ENCODE measurements at places on chromosomes 7 and 10.

DNA sequence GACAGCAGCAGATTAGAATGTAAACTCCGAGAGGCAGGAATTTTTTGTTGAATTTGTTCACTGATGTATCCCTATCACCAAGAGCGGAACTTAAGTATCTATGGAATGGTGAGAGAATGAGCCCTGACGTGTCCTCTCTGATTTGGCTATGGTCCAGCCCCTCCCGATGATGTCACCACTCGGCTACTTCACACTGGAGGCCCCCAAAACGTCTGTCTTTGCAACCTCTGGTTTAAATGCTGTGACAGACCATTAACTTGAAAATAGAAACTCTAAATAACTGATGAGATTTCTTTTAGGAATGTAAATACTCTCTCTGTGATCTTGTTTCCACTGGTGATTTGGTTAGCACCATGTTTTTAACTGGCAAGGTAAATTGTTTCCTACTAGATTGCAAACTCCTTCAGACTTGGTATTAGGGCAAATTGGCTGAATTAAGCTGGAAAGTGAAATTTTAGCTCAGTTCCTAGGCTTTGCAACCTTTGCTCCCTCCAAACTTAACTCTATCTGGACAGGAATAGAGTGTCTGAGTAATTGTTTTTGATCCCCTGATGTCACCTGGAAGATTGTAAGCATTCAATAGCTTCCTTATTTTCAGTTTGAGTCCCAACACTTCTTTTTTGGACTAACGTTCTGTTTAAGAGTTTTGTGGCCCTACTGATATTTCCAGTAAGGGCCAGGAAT lies 19.1 kb downstream of the SLC16A12 start:
- DNase-seq = no peak

- DNase-seq = no peak
Observed at GRCh38 chr7:55539380-55539779, 32.9 kb downstream of the VOPP1 start.

DNA sequence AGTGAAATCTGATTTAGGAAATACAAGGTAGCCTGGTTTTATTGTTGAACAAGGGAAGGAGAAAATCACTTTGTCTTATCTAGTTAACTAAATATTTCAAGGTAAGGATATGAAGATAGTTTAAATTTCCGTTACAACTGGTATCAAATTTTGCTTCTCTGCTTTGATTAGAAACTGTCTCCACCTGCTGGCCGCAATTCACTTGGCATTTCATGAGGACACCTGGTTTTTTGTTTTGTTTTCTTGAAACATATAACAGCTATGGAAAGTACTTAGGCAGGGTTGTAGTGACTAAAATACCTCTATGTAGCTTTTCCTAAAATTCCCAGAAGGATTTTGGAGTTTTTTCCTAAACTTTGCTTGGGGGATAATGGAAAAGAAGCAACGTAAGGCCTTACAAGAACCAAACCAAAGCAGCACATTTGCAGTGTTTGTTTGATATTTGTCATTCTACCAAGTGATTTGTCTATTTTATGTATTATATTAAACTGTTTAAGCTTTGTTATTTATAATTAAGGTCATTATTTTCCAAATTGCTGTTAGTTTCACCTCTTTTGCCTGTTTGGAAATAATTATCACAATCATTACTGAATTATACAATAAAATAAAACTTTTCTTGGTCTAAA lies 73.6 kb downstream of the AHCYL2 start:
- DNase-seq = peak; percentile 9

GRCh38 chr10:42932735-42933447 lies 144.0 kb upstream of the RET start:
- DNase-seq = peak; percentile 30

- DNase-seq = no peak
Observed at GRCh38 chr10:25405871-25406270, 231.1 kb downstream of the GPR158 start.

- no peak for DNase-seq
Observed at GRCh38 chr10:11586170-11586569, 25.3 kb downstream of the USP6NL start.

GRCh38 chr7:123193235-123193634 lies 6.5 kb downstream of the SLC13A1 start:
- no peak for DNase-seq

DNA sequence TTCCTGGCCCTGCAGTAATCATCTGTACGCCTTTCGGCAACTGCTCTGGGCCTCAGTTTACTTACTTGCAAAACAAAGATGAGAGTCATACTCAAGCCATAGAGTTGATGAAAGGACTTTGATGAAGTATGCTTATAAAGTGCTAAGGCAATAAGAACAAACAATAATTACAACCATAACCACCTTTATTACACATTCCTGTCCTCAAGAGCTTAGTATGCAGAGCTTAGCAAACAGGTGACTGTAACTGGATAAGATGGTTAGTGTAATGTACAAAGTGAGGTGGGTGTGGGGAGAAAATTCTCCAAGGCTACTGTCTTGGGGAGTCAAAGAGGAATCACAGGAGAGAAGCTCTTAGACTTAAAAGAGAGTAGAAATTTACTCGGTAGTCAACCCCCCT lies 117.0 kb upstream of the AFAP1L2 start:
- no peak for DNase-seq

DNA sequence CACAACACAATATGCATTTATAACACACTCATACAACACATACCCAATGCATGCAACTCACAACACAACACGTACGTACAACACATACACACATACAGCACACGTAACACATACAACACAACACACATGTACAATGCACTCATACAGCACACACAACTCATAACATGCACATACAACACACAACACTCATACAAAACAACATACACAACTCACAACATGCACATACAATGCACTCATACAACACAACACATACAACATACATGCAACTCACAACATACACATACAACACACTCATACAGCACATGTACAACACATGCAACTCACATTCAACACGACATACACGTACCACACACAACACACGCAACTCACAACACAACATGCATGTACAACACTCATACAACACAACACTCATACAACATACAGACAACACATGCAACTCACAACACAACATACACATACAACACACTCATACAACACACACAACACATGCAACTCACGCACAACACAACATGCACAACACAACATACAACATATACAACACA lies 21.8 kb downstream of the DIP2C start:
- no peak for DNase-seq

DNA sequence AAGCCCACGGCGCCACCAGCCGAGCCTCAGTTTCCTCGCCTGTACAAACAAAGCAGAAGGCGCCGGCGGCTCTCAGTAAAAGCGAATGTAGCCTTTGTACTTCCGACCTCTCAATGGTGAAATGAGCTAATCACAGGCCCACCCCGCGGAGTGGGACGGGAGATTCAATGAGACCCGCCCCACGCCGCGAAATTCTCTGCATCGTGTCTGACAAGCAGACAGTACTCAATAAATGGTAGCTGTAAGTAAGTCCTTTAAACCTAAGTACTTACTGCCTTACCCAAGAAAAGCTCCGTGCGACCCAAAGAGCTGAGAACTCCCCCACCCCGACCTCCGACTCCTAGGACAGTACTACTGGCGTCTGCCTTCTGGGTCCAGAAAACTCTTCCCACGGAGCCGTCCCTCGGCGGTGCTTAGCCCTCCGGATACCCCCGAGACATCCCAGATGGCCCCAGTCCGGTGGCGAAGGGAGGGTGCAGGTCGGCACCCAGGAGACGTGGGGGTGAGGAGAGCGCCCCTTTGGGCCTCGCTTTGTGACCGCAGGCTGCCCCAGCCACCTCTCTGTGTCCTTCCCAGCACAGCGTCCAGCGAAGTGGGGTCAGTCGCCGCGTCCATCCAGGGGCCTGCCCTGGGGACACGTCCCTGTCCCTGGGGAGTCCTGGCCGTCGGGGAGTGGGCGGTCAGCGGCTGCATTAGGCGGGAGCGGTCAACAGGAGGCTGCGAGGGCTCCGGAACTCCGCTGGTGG lies 972 bp upstream of the CXCL12 start:
- no peak for DNase-seq

GRCh38 chr10:86486856-86487255 lies 34.7 kb downstream of the WAPL start:
- DNase-seq = no peak

GRCh38 chr10:76242956-76243355 lies 811.5 kb downstream of the LRMDA start:
- no peak for DNase-seq

GRCh38 chr10:35127289-35127891 lies 744 bp downstream of the CREM start:
- peak; percentile 38 for DNase-seq

DNA sequence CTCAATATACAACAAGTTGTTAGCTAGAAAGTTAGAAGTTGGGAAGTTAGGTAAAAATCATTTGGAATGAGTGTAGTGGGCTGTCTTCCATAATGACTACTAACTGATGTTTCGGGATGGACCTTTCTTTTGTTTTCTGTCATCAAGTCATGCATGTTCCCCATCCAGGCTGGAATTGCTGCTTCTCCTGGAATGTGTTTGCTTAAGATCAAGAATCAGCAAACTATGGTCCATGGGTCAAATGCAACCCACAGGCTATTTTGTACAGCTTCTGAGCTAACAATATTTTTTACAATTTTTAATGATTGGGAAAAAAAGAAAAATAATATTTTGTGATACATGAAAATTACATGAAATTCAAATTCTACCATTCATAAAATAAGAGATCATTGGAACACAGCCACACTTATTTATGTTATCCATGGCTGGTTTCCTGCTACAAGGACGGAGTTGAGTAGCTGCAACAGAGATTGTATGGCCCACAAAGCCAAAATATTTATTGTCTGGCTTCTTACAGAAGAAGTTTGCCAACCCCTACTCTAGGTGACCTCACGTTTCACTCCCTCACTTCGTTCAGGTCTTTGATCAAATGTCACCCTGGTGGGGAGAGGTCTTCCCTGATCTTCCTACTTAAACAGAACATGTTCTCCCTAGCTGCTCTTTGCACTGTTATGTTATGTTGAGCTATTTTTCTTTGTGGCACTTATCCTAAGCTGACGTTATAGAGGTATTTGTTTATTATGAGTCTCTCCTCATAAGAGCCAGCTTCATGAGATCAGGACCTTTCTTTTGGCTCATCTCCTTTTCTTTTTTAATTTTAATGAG lies 127.1 kb downstream of the RALA start:
- DNase-seq = no peak

GRCh38 chr7:97639036-97639435 lies 92.8 kb upstream of the TAC1 start:
- no peak for DNase-seq

DNA sequence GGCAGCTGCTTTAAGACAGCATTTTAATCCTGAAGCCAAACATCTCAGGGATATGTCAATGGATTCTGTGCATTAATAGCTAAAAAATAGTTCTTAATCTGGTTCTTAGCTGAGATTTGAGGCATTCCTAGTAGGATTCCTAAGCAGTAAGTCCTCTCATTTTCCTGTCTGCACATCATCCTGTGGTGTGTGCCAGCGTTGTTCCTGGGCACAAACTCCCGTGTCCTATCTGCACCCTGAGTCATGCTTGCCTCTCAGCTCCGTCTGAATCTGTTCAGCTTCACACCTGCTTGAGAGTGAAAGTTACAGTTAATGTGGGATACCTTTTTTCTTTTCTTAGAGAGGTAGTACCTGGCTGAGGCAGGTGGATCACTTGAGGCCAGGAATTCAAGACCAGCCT lies 19.5 kb downstream of the BAG3 start:
- no peak for DNase-seq

- no peak for DNase-seq
Observed at GRCh38 chr10:59754951-59755350, 1.7 kb upstream of the MRLN start.

- no peak for DNase-seq
Observed at GRCh38 chr10:70958396-70958795, 70.0 kb upstream of the PCBD1 start.

DNA sequence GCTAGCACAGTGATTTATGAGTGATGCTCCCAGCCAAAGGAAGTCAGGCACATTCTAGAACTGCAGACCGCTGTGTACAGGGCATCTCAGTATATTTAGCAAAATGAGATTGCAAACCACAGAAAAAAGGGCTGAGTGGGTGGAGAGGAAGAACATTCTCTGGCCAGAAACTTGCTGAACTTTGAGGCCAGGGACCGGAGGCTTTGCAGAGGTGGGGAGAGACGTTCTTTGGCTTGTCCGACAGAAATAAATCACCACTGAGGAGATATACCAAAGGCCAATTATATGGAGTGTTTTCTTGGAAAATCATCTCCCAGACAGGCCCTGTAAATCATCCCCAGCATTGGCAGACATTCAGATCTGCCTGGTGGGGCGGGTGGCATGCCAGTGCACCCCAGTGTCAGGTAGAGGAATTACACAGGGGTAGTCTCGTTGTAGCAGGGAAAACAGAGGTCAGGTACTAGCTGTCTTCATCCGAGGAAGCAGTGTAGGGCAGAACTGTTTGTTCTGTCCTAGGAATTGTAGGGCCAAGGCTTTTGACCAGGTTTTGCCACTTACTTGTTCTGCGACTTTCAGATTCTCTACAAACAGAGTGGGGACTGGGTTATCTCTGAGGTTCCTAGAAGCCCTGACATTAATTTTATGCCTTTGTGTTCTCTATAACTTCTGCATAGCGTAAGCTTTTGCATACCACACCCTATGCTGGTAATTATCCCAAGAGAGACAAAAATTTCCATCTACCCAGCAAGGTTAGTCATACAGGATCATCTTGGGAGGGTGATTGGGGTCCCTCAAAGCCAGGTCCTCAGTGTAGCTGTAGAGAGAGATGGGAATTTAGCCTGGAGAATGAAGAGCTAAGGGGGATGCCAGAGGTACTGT lies 655.6 kb downstream of the LRMDA start:
- no peak for DNase-seq

GRCh38 chr7:1704811-1705738 lies 35.0 kb downstream of the ELFN1 start:
- no peak for DNase-seq

GRCh38 chr10:110357252-110357780 lies 52.6 kb upstream of the SMNDC1 start:
- DNase-seq = peak; percentile 44

GRCh38 chr10:102334101-102334500 lies 61.4 kb upstream of the NFKB2 start:
- no peak for DNase-seq

DNA sequence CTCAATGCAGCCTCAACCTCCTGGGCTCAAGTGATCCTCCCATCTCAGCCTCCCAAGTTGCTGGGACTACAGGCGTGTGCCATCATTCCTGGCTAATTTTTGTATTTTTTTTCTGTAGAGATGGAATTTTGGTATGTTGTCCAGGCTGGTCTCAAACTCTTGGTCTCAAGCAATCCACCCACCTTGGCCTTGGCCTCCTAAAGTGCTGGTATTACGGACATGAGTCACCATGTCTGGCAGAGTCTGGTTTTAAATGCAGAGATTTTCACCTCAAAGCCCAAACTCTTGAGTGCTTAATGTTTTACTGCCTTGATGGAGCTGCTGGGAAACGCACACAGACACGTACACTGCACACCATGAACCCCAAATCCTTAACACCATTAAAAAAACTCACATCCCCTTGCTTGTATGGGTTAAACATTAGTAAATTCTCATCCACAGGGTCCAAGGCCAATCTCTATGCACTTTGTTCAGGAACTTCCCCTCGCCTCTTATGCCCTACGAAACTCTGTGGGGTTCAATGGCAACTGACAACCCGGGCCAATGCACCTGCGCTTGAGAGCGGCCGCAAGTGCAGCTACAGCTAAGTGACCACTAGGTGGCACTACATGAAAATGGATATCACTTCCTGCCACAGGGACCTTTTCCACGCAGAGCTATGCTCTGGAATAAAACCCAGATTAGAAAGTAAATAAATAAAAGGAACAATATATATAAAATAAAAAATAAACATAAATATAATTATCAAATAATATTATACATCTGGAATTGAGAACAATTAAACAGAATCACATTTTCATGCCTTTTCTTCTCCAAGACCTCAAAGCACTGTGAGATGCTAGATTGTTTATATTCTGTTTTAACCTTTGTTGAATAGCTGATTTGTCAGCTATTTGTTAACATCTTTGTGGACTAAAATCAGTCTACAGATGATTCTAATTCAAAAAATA lies 66.9 kb upstream of the AFAP1L2 start:
- peak; percentile 46 for DNase-seq

Measured in activated gamma-delta T cell treated with anti-CD3 and anti-CD28 coated beads, Interleukin-2, amount 50 U/mL, for 16 hours (primary cell).